ENCODE measurements at places on chromosomes 2 and 18.

DNA sequence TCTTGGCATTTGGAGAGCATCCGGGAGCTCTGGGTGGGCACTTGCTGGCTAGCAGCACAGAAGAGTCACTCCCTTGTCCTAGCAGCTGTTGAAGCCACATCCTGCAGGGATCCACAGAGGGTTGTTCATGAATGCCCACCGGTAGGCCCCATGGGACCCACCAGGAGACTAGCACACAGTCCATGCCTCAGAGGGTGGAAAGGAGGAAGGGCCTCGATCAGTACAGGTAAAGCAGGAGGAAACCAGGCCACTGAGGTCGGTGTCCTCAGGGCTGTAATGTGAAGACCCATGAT is 205.8 kb downstream of the SEPTIN10 start:
- DNase-seq: no peak

GRCh38 chr2:179622635-179623300 is 238.6 kb downstream of the ZNF385B start:
- no peak for DNase-seq

DNA sequence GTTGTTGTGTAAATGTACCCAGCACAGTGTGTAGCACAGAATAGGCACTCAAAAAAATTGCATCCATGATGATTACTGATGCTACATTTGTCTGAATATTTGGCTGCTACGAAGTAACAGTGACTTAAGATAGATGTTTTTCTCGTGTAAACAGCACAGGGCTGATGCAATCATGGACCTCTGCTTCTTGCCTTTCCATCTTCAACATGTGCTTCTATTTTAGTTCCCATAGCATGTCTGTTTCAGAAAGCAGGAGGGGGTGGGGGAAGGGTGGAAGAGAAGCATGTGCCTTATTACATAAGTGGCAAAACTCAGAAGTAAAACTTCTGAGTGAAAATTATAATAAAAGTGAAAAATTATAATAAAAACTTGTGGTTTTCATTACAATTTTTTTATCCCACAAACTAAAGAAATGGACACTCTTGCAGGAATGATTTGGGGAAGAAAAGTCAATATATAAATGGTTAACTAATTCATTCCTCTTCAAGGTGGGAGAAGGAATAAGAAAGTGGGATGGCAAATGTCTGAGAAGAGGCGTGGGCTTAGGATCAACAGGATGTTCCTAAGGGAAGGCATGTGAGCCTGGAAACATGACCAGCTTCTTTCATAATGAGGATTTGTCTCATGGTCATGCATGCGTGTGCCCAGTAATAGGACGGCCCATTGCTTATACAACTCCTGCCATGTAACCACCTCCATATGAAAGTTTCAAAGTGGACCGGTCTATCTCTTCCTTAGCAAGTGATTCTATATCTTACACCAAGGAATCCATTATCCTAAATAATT is 27.2 kb downstream of the CCBE1 start:
- DNase-seq: peak; percentile 84

- peak; percentile 39 for DNase-seq
Measured at GRCh38 chr2:211093743-211094303, 537.4 kb downstream of the CPS1 start.

- peak; percentile 85 for DNase-seq
Measured at GRCh38 chr2:182672466-182673165, 43.4 kb upstream of the DNAJC10 start.

GRCh38 chr2:181426672-181427071 is 30.5 kb upstream of the ITGA4 start:
- DNase-seq: no peak

DNA sequence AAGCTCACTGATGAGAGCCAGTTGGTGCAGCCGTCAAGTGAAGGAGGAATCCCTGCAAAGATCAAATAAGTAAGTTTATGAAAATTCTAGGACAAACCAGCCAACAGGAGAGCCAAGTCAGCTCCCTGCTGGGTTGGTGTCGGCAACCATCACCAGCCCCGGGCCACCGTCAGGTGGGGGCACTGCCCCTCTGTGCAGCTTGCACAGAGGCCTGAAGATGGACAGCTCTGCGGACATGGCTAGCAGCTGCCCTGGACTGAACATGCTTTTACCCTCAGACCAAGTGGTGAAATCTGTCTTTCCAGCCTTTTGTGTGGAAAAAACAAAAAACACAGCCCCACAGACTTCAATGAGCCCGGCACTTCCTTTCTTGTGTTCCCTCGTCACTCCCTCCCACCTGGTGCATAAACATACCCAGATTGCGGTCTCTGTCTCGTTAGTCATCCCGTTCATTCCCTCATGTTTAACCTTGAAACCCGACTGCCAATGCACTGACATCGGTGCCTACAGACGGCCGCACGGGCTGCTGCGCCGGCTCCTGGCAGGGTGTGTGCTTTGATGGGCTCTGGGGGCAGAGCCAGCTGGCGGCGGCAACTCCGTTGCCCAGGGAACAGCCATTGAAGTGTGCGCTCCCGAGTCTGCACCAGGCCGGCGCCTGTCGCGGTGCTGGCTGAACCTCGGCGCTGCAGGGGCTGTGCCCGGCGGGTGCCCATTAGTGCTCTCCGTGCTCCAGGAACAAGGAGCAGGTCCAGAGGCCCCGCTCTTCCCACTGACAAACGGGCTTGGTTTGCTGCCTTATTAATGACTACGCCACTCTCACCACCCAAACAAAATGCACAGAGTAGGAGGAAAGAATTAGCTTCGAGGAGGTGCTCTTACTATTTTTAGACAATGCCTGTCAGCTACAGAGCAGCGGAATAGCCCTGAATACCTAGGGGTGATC is 95.3 kb downstream of the EIPR1 start:
- peak; percentile 35 for DNase-seq

- DNase-seq: no peak
Measured at GRCh38 chr18:4236940-4237663, 218.0 kb downstream of the DLGAP1 start.
